ENCODE measurements at places on chromosomes 13 and 19.

DNA sequence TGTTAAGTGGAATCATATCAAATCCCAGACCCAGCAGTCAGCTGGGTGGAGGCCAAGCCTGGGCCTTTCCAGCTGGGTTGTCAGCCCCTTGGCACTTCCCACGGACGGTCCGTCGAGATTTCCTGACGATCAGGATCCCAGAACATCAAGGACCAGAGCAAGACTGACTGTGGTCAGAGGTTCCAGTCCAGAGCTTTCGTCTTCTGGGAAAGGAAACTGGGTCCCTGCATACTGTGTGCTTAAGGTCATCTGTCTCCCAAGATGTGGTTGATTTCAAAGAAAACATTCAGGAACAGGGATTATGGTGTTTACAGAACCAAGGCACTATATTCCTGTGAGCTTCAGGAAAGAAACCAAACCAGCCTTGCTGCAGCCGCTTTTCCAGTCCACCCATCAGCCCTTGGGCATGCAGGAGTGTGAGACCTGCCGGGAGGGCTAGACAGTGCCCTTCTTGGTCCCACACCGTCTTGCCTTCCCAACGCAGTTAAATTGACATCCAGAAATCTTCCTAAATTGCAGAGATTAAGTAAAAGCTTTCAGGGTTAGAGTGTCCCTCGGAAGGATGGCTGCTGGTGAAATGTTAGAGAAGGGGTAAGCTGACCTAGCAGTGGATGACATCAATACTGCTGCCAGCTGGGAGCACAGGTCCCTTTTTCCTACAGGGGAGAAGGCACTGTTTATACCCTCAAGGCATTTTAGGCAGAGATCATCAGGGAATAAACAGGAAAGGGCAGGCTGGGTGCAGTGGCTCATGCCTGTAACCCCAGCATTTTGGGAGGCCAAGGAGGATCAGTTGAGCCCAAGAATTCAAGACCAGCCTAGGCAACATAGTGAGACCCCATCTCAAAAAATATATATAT is 5.0 kb upstream of the C19orf33 start:
- DNase-seq, result no peak

DNA sequence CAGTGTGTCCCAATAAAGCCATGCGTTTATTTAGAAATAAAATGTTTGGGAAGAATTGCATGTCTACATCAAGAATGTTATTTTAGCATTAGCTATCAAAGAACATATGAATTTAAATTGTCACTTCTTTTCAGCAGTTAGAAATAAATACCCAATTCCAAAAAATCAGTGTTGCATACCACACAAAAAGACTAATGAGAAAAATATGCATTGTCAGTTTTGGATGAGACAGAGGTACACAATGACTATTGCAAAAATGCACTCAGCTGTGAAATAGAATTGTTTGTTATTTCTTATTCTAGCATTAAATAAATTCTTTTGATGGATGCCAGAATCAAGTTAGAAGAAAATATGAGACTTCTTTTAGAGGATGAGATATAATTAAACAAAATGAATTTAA is 833.9 kb downstream of the SLITRK1 start:
- no peak for DNase-seq

DNA sequence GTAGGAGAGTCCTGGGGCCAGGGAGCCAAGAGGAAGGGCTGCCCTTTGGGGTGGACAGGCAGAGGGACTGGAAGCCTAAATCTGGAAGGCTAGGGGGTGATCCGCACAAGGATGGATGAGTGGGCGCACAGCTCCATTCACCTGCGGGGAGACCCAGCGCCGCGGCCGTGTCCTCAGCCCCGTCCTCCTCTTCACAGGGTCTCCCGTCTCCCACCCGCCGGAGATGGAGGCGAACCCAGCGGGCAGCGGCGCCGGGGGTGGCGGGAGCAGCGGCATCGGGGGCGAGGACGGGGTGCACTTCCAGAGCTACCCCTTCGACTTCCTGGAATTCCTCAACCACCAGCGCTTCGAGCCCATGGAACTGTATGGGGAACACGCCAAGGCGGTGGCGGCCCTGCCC is 7.9 kb downstream of the ZNF865 start:
- DNase-seq, result no peak

GRCh38 chr19:35378356-35378755 is 7.5 kb downstream of the GPR42 start:
- no peak for DNase-seq

DNA sequence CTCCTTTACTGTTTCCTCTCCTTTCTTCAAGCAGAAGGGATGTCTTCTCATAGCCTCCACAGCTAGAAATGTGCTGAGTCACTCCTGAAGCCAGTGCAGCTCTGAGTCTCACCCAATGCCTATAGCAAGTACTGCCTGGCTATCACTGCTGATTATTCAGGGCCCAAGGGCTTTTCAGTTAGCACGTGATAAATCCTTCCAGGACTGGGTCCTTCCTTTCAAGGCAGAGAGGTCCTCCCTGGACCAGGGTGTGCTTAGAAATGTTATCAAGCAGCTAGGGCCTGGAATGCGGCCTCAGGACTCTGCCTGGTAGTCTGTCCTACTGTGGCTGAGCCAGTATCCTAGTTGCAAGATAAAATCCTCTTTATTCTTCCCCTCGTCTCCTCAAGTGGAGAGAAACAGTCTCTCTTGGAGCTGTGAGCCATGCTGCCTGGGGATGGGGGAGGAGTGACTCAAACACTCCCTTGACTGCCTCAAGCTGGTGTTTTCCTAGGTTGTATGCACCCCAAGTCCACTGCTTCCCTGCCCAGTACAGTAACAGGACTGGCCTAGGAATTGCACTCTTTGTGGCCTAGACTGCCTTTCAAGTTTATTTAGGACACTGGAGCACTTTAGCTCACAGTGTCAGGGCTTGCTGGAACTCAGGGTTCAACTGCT is 198.7 kb upstream of the SERP2 start:
- DNase-seq, result no peak

GRCh38 chr19:7955696-7956095 is 12.2 kb upstream of the TIMM44 start:
- no peak for DNase-seq

GRCh38 chr13:114097212-114097892 is 35.1 kb downstream of the RASA3 start:
- no peak for DNase-seq

DNA sequence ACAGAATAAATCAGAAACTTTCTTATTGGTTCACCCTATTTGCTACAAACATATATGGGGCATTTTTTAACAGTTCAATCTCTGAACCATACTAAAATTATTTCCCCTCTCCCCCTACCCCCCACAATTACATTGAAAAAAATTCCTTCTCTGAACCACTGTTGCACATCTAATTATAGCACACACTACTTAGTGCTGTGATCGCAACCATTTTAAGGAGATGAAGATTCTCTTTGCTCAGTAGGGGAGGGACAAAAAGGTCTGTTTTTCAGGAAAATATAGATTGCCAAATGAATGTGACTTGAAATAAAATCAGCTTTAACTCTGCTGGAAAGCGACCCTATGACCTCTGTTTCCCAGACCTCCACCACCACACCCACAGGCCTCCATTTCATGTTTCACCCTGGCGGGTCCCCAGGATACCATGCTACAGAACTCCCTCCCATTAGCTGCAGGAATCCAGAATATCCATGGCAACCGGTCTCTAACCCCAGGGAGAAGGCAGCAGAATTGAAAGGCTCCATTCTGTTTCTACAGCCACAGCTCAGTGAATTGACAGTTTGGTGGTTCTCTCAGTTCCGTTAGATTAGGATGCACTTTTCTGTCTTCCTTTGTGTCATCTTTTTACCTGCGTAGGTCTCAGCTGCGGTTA is 286.3 kb downstream of the TBC1D4 start:
- no peak for DNase-seq

DNA sequence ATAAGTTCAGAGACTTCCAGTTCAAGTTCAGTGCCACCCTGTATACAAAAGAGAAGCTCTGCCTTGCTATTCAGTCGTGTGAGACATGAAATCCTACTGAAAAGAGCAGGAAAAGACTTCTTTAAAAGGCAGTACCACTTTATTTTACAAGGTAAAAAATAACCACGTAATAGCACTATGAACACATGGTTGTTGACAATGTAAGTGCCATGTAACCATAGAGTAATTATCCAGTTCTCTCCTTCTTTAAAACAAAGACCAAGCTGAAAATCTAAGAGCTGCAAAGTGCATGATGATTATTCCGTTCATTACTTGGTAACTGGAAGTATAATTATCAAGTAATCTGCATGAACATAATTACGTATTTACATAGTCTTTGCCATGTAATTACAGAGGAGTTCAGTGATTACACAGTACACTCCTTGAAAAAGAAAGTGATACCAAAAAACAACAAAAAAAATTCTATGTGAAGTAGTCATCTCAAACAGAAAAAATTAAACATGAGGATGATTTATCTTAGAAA is 288.7 kb downstream of the EFNB2 start:
- DNase-seq, result no peak

- DNase-seq, result no peak
Measured at GRCh38 chr19:30567536-30568232, 195.5 kb downstream of the ZNF536 start.

DNA sequence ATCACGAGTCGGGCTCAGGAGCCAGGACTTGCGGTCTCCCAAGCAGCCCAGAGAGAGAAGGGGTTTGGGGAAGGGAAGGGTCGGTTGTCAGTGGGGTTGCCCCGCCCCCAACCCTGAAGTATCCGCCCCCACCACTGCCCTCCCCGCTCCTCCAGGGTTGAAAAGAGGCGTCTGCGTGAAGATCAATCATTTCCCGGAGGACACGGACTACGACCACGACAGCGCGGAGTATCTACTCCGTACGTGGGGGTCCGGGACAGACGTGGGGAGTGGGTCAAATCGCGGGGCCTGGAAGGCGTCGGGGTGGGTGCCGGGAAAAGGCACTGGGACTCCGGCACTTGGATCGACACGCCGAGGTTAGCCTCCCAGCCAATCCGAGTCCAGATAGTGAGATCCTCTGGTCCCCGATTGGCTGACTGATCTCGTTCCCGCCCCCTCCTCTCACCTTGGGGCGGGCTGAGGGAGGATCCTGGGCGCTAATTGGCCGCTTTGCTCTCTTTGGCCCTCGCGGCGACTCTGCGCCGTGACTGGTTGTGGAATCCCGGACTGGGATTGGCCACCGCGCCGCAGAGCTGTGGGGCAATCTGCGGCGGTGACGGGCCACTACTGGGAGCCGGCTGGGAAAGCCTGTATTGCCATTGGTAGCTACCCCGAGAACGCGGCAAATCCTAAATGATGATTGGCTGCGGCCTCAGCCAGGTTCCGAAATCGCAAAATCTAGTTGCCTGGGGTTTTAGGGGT is 13.3 kb upstream of the CACNG6 start:
- DNase-seq, result no peak

DNA sequence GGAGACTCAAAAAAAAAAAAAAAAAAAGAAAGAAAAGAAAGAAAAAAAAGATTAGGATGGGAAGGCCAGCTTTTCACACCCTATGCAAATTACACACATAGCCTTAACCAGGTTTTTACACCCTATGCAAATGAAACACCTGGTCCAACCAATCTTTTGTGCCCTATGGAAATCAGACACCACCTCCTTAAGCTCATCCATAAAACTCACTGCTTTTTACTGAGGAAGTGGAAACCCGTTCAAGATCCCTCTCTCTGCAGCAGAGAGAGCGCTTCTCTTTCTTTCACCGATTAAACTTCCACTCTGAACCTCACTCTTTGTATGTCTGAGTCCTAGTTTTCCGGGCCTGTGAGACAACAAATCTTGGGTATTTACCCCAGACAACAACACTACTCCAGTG is 25.3 kb upstream of the HOMER3 start:
- DNase-seq, result no peak

GRCh38 chr19:16896146-16897028 is 7.6 kb downstream of the F2RL3 start:
- no peak for DNase-seq

DNA sequence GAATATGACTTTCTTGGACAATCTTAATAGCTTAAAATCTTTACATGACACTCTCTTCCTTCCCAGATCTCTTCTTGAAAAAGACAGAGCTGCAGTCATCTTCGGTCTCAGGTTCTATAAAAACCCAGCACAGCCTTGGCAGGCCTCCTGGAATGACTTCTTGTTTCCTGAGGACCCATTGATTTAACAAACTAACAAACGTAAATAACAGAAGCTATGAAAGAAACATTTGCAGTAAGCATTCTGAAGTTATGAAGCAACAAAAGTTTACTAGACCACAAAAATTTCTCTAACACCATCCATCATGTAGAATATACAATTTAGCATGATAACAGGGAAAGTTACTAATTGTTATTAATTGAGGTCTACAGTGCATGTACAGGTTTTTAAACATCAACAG is 62.8 kb upstream of the STARD13 start:
- DNase-seq, result no peak

DNA sequence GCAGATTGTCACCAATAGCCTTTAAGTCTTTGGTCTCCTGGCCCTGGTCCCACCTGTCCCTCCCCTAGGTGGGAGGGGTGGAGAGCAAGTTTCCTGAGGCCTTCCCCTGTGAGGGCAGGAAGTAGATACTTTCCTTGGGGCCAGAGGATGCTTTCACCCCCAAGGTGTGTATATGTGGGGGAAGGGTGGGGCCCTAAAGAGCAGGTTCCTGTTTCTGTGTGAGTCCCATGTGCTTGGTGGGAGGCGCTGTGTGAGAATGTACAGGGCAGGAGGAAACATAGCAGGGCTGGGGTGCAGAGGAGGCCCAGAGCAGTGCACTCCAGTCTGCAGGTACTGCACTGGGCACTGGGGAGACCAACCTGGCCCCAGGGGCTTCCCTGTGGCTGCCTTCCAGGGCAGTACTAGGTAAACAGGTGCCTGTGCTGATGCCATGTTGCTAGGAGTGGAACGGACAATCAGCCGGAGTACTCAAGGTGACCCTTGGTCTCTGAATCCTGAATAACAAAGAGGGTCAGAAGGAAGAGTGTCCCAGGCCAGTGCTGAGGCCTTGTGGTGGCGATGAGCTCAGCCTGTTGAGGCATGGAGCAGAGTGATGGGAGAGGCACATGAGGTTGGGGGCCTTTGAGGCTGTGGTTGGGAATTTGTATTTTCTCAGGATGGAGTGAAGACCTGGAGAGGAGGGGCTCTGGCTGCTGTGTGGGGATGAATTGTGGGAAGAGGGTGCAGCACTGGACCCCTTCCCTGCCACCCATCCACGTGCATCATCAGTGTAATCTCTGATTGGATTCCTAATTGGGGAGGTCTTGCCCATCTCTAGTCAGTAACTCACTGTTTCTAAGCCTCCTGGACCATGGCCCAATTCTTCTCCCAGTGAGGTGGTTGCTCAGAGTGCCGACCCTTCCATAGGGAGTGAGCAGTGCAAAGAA is 5.1 kb downstream of the EGLN2 start:
- no peak for DNase-seq
